ENCODE measurements at places on chromosomes 12 and 14.

GRCh38 chr14:68653804-68654203, 139.1 kb downstream of the ZFP36L1 start:
- DNase-seq = no peak

DNA sequence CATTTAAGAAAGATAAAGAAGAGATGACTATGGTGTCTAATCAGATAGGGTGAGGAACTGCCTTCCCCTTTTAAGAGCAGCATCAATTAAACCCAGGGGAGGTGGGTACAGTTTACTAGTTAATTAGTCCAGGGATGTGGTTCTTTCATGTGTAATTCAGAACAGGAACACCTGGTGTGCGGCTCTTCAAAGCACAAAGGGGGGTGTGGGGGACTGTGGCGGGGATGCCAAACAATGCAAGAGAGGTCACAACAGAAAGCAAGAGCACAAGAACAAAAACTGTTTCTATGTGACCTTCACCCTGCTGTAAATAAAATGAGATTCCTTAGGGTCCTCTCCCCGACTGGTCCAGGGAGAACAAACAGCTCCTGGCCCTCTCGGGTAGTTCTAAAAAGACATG, 183.9 kb upstream of the SOX5 start:
- DNase-seq = no peak

DNA sequence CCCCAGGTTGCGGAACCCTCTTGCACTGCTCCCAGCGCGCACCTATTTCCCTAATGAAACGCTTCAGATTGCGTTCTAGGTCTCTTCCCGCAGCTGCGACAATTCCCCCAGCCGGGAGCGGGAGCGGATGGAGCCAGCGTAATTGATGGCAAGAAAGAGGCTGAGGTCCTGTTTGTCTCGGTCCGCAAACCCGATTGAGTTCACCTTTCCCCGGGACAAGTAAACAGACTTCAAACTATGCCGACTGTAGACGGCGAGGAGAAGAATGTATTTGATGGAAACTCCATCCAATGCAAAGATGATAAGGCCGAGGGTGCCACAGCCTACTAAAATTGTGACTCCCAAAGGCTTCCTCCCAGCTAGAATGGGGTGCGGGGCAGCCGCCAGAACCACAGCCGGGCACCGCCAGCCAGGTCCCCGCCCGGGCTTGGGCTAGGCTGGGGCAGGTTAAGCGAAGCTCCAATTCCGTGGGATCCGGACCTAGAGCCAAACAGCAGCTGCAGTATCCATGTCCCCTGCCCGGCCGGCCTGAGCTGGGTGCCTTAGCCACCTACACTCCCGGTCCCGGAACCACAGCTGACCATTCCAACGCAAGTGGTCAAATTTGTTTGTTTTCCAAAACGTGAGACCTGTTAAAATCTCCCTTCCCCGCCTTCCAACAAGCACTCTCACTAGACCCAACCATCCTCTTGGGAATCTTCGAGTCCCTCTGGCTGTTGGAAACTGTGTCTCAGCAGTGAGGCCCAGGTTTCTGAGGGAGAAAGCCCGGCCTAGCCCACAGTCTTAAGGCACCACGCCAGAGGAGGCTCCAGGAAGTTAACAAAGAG, 5.5 kb downstream of the NKX2-1 start:
- DNase-seq = no peak

GRCh38 chr14:45201905-45202304, 51.1 kb downstream of the MIS18BP1 start:
- DNase-seq = no peak

DNA sequence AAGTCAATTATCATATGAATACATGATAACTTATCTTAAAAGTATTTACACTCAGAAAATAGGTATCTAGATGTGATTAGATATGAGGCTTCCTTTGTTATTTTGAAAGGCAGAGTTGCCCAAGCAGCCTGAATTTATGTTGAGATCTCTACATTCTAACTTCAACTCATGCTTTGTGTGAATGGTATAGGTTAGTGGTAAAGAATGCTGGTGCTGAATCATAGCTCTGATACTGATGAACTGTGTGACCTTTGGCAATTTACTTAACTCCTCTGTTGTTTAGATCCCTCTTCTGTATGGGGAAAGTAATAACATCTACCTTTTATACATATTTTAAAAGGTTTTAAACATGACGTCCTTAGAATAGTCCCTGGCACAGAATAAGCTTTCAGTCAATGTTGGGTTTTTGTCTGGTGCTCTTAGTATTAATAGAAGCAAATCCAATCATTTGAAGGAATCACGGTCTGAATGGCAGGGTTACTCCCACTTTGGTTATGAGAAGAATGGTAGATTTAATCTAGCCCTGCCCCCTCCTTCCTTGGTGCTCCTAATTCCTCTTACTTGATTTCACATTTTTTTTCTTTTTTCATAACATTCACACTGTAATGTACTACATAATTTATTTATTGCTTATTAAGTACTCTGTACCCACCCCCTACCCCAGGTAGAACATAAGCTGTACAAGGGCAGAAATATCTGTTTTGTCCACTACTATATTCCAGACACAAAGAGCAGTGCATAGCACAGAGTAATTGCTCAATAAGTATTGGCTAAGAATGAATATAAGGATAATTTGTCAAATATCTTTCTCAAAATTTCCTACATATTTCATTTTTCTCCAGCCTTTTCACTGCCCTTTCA, 203.3 kb upstream of the KRR1 start:
- no peak for DNase-seq
